ENCODE measurements at places on chromosomes 2 and 18.
A peak's percentile ranks its signal among the peaks of the same experiment; 100 is the strongest.

GRCh38 chr2:95388856-95389244 is 13.7 kb upstream of the FAHD2A start:
- no peak for DNase-seq

GRCh38 chr2:139885921-139886498 is 1105.8 kb upstream of the NXPH2 start:
- no peak for DNase-seq

DNA sequence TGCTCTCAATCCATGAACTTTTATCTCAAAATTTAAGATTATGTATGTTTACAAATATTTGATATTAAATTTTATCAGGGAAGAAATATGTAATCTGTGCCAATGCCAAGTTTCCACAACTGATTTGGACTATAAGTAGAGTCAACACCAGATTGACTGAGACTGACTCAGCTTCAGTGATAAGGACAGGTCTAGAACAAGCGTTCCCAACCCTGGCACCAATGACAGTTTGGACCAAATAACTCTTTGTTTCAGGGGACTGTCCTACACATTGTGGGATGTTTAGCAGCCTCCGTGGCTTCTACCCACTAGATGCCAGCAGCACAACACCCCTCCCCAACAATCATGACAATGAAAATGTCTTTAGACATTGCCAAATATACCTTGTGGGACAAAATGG is 165.3 kb downstream of the THADA start:
- DNase-seq = no peak

- DNase-seq = no peak
These were observed 40.5 kb downstream of the REEP1 start for GRCh38 chr2:86296947-86297346.

- no peak for DNase-seq
These were observed 18.8 kb upstream of the MRPL33 start for GRCh38 chr2:27752551-27753237.

GRCh38 chr2:138123741-138124140 is 159.5 kb downstream of the HNMT start:
- DNase-seq = no peak

GRCh38 chr18:50709193-50709592 is 110.6 kb downstream of the MRO start:
- DNase-seq = no peak

DNA sequence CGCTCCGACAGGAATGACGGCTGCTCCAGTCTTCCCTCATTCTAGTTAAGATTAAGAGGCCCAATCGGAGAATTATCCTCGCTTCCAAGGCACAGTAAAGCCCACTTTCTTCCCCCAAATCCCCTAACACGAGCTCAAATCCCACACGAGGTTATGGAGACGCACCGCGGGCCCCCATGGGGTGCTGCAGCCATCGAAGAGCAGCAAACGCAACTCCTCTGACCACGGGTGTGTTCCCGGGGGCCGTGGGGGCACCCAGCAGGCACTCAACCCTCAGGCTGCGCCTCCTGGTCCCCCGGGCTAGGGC is 446 bp downstream of the COPS9 start:
- DNase-seq = no peak

DNA sequence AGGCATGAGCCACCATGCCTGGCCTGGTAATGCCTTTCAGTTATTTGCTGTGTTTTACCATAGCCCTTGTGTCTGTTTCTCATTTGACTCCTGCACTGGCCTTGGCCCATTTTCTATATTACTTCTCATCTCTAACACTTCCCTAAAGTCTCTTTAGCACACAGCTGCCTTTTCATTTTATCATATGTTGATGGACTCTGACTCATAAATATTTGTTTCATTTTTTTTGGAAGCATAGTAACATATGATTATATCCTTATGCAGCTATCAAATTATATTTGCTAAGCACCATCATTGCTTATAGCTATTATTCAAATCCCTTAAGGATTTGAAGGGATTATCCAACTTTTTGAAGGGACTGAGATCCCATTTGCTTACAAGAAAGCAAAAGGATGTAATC is 320.3 kb downstream of the GPD2 start:
- DNase-seq = no peak

- DNase-seq = no peak
These were observed 161.6 kb upstream of the TRIB2 start for GRCh38 chr2:12555012-12555645.

- DNase-seq = no peak
These were observed 15.8 kb downstream of the SLC8A1 start for GRCh38 chr2:40436093-40436475.

GRCh38 chr2:163884416-163884815 is 148.6 kb upstream of the FIGN start:
- DNase-seq = no peak

DNA sequence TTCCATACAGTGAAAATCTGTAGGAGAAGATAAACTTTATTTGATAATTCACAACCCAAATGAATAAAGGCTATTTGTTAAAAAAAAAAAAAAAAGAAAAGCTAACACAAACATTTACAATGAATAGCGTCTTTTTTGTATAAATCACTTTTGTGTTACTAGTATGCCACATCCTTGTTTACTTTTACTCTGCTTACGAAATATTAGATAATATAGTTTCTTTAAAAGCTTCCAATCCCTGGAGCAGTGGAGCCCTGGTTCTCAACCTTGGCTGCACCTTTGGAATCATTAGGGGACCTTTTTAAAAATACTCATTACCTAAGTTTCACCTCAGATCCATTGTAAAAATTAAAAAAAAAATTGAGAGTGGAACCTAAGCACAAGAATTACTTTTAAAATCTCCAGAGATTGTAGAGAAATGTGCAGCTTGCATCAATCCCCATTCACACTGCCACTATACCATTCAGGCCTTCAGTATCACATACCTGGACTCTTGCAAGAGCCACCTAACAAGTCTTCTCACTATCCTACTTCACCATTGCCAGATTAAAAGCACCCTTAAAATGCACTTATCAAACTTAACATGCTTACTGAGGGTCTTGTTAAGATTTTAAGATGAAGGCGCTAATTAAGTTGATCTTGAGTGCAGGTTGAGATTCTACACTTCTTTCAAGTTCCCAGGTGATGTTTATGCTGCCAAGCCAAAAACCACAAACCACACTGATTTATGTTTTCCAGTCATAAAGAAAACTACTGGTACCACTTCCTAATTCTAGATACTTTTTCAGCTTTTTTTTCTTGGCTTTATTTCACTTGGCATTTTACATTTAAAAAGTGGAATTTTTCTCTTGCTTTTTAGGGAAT is 59.7 kb upstream of the ZC3H15 start:
- no peak for DNase-seq

- DNase-seq = peak; percentile 44
These were observed 16.9 kb upstream of the SULT1C2 start for GRCh38 chr2:108271691-108272253.

GRCh38 chr2:169065864-169066517 is 3.4 kb upstream of the DHRS9 start:
- DNase-seq = no peak

- no peak for DNase-seq
These were observed 20.7 kb upstream of the PLB1 start for GRCh38 chr2:28475088-28475595.

- no peak for DNase-seq
These were observed 120.8 kb downstream of the FAM168B start for GRCh38 chr2:130972410-130972809.

All from tibial artery (tissue), 4 donors.